ENCODE measurements at places on chromosomes 7 and 10.

DNA sequence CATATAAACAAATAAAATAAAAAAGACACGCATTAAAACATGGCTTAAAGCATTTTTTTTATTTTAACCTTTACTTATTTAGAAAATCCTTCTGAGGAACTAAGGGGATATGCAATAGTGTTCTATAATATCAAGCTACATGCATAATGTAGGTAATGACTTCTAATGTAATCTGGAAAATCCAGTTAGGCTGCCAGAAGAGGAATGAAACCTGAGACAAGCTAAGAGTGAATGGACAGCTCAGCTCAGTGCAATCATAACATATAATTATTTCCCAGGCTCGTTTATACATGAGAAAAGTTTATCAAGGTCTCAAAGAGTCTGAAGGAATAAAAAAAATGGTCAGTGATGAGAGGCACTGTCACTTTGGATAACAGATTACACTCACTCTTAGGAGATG, 649.0 kb upstream of the PCDH15 start:
- no peak for DNase-seq

DNA sequence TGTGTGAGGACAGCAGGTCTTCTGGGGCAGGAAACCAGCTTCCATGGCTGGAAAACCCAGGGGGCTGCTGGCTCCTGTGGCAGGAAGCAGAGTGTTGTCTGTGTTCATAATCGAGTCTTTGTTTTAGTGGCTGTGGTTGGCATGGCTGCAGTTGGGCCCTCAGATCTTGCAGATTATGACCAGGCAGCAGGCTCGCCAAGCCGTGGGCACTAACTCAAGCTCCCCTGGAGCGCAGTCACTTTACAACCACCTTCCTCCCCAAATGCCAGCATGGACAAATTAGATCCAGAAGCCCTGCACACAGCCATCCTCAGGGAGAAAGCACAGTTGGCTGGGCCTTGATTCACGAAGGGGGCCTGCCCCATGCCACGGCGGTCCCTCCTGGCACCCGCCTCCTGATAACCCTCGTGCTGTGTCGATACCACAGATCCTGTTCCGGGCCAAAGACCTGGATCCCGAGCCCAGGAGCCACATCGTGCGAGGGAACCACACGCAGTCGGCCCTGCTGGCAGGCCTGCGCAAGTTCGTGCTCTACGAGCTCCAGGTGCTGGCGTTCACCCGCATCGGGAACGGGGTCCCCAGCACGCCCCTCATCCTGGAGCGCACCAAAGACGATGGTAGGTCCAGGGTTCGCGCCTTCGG, 552.5 kb upstream of the FOXK1 start:
- no peak for DNase-seq

GRCh38 chr10:124267911-124268549, 150.7 kb downstream of the OAT start:
- DNase-seq: no peak

DNA sequence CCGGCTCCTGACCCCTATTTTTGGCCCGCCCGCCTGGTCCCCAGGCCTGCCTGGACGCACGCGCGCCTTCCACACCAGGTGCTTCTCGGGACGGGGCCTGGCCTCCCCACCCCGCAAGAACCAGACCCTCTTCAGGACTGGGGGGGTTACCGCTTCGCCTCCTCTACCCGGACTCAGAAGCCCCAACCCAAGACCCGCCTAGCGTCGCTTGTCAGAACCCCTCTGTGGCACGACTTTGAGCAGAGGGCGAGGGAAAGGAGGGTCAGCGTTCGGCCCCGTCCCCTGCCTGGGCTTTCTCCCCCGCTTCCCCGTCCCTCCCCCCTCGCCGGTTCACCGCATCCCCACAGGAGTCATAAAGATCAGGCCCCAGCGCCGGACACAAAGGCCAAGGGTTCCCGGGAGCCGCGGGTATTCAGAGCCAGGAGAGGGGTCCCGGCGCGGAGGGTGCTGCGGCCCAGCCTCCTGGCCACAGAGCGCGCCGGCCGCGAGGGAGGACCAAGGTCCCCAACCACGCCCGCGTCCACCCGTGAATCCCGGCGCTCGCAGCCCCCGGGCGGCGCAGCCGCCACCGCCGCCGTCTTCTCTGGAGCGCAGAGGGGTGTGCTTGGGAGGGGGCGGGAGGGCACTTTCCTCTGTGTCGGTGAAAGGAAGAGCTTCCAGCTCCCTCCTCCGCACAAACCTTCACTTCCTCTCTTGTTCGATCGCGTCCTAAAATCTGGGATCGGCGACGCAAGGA, 351.9 kb downstream of the DNAJB6 start:
- no peak for DNase-seq

- DNase-seq: no peak
Measured at GRCh38 chr7:1466524-1467271, 7.4 kb upstream of the MICALL2 start.

- DNase-seq: no peak
Measured at GRCh38 chr10:117175215-117175900, 21.9 kb upstream of the KCNK18 start.

DNA sequence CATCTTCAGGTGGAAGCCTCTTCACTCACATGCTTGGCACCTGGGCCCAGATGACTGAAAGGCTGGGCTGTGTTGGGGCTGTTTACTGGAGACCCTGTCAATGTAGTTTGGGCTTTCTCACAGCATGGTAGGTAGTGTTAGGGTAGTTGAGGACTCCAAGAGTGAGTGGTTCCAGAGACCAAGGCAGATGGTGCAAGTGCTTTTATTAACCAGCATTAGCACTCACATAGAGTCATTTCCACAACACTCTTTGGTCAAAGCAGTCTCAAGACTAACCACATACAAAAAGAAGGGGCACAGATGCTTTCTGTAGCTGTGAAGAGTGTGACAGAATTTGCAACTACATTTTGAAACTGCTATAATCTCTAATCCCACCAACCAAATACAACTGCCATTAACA, 135.0 kb downstream of the RTKN2 start:
- no peak for DNase-seq

DNA sequence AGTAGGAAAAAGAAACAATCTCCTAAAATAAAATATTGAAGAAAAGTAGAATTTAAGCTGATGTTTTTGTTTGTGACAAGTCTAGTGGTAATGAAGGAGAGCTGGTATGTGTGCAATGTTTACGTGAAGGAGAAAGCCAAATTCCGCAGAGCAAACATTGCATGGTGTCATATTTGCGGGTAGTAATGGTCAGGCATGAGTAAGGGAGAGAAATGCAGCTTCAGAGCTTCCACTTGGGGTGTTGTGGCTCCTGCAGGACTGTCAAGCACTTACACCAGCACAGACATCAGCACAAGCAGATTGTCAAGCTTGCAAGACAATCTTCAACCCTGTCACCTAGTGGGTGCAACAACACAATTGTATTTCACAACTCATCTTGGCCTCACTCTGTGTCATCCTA, 136.5 kb upstream of the ETV1 start:
- DNase-seq: no peak

DNA sequence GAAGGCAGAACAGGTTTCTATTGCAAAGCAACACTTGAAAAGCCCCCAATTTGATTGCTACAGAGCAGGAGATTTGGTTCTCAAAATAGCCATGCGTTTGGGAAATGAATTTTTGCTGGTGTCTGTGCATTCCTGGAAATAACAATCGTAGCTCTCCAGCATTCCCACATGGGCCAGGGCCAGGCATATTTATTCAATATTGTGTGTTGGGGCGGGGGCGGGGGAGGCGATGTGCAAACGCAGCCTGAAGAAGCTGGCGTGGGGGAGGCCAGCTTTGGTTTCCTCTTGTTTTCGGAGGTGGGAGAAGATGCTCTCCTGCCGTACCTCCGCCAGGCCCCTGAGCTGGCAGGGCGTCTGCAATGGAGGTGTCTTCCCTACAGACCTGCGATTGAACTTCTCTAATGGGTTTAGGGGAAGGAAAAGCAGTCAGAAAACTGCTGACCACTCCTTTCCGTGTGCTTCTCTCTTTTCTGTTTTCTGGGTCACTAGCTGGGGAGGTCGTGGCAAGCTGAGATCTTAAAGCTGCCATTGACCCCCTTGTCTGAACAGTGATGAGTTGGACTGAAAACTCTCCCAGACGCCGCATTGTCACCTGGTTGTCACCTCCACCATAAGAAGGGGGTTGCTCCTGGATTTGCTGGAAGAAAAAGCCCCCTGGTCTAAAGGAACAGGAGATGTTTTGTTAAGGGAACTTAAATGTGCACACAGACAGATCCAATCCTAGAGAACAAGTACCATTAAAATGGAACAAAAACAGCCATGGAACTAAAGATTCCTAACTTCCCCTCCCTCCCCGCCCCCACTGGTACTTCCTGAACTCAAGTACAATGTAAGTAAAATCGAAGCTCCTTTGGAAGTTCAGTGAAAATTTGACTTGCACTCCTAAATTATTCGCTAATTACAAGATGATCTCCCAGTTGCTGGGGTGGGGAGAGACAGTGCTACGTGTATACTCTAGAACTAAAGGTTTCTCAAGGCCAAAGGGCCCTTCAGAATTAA, 56.4 kb upstream of the HABP2 start:
- no peak for DNase-seq

- DNase-seq: no peak
Measured at GRCh38 chr7:37449621-37450020, 957 bp upstream of the ELMO1 start.

- DNase-seq: no peak
Measured at GRCh38 chr7:13489386-13489785, 500.1 kb downstream of the ETV1 start.

DNA sequence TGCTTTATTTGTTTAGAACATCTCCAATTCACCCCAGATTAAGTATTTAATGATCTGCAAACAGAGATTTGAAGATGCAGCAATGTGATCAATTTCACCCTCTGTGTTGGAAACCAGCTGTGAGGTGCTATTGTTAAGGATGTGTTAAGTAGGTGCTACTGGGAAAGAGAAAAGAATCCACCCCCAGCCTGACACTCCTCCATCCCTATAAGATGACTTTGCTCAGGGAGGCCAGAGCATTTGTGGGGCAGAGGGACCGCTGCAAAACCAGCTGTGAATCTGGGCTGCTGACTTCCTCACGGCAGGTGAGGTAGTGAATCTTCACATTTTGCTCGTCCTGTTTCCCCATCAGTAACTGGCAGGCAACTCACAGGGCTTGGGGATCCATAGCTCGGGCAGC, 297.5 kb downstream of the GFRA1 start:
- no peak for DNase-seq

DNA sequence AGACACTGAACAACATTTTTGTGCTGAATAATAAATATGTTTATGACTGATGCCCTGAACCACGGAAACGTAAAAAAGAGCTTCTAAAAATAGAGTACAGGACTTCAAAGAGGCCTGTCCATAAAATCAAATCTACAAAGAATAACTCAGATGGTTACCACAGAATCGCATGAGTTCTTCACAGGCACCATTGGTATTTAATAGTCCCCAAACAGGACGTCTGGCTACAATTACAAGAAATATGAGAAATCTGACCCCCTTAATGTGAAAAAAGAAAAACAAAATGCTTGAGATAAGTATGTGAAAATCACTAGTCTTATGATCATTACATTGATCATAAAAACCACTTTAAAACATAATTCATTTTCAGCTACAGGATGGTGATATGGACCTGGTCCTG, 20.8 kb downstream of the CYTH3 start:
- DNase-seq: no peak

DNA sequence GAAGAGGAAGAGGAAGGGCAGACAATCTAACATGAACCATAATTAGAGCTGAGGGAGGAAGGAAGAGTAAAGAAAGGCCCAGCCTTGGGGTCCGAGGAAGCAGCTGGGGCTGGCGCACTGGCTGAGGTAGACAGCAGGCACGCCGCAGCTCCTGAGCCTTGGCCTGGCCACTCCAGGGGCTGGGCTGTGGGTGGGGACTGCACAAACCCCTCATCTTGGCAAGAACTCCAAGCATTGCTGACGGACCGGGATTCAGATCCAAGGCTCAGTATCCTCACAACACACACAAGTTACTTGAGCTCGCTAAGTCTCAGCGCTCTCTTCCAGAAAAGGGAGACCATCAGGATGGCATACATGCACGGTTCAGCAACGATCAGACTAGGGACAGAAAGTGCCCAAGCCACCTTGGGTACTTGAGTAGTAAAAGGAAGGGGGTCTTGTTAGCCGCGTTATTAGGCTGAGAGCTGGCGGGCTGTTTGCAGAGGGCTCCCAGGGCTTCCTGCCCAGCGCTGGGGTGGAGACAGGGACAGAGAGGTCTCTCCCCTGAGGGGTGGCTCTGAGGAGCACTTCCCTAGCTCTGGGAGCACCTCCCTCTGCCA, 4.5 kb downstream of the TNS3 start:
- DNase-seq: no peak

DNA sequence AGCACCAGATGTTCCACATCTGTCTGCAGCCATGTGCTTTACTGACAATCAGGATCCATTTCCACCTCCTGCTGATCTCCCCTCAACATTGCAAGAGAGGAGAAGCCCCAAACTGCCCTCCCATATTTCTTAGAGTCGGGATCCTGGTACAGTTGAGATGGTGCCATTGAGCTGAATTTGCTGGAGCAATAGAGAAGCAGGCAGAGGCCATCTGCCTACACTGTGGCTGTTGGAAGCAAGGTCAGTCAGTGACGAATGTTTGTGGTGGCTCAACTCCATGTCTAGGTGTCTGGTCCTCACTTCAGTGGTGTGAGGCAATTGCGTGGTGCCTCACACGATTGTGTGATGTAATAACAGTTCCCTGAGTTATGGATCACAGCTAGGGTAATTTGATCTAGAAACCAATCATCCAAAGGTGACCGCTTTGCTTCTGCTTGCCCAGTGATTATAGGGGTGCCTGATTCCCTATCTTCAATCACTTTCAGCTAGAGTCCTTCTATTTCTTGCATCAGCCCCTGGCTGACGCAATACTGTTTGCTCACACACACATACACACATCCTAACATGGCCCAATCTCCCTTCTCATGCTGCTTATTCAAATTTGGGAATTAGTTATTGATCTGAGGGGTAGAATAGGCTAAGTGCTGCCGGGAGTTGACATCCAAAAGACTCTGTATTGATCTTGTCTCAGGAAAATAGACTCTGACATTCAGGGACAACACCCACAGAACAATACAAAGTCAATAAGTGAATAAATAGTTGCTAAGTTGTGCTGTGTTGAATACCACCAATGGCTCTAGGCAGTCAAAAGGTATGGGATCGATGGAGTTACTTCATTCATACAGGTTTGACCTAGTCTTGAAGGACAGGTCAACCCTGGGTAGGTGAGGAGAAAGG, 46.1 kb upstream of the SLC35B4 start:
- DNase-seq: no peak

- DNase-seq: no peak
Measured at GRCh38 chr7:127726476-127726875, 74.5 kb downstream of the SND1 start.

Measured in stimulated activated CD4-positive, alpha-beta T cell treated with anti-CD3 and anti-CD28 coated beads, Interleukin-15, amount 100 ng/mL, for 24 hours (primary cell).